Lung (tissue), 17 donors: ENCODE measurements at places on chromosomes 11 and 22.

DNA sequence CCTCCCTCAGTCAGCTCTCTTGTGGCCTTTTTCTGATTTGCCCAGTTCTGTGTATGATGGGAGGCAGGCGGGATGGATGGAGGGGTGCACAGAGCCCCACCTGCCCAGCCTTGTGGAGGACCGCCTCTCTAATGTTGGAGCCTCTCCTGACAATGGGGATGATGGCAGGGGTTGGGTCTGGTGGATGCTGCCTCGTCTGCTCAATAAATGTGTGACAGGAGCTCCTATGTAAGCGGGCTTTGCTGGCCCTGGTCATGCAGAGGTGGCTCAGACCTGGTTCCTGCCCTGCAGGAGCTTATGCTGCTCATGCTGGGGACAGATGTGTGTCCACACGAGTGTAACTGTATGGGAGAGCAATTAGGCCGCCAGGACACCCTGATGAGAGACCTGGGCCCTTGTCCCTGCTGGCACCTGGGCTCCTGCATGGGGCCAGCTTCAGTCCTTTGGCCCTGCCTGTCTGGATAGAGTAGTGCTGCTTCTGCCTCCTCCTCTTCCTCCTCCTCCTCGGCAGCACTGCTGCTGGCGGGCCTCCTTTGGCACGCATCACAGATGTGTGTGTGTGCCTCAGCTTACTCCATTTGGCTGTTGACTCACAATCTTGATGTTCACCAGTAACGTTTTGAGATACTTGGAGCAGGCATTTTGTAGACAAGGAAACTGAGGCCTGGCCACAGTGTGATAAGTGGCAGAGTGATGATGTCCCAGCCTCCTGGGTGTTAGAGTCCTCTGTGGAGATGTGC lies 131.0 kb downstream of the TBC1D22A start:
- no peak for DNase-seq

GRCh38 chr11:47641600-47642098 lies 710 bp downstream of the MTCH2 start:
- DNase-seq, result peak; percentile 31

DNA sequence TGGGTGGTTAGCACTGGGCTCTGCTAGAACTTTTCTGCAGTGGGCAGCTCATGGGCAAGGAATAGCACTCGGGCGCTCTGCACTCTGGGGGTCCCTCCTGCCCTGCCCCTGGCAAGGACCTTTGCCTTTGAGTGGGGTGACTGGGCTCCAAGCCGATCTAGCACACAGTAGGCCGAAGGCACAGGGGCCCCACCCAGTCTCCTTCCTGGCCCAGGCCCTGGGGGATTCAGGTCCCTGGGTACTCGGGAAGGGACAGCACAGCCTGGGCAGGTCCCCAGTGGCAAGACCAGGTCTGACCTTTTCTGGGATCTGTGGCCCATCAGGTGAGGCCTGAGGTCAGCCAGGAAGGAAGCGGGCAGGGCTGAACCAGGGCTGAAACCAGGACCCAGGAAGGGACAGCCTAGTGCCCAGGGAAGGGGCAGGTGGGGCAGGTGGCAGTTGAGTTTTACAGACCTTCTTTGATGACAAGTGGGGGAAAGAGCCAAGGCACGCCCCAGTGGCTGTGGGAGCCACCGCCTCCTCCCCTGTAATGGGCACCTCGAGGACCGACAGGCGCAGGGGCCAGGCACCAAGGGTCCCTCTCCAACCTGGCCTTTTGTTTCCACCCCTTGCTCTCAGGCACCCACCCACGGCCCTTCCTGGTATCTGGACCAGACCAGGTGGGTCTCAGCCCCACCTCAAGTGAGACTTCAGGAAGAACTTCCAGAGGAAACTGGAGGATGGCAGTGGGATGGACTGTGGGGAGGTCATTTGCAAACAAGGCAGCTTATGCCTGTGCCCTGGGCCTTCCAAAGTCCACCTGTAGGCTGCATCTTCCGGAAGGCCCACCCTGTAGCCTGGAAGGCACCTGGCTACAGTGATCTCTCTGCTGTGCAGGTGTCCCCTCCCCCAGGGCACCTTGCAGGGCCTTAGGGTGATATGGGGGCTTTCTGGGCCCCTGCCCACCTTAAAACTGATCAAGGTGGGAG lies 883 bp upstream of the AIFM3 start:
- no peak for DNase-seq

DNA sequence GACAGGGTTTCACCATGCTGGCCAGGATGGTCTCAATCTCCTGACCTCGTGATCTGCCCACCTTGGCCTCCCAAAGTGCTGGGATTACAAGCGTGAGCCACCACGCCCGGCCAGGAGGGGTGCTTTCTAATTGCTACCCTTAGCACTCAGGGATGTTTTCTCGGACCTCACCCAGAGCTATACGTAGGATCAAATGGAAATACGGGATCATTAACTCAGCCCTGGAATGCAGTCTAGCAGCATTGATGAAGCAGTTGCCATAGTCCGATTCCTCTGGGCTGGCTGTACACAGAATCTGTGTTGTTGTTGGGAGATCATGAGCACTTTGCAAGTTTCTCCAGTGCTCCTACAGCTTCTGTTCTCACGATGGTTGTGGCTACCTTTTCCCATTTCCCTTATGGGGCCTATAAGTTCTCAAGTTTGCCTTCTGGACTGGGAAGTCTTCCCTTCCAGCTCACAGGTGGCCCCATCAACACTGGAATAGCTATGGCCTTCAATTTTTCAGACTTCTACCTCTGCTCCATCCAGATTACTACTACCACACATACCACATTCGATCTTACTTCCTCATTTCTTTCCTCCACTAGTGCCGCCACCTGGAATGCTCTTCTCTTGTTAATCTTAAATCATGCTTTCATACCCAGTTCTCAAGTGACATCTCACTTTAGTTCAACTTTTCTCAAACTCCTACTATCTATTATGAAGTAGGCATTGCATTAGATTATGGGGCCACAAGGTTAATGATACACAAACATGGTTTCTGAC lies 16.1 kb upstream of the PCF11 start:
- DNase-seq, result no peak

DNA sequence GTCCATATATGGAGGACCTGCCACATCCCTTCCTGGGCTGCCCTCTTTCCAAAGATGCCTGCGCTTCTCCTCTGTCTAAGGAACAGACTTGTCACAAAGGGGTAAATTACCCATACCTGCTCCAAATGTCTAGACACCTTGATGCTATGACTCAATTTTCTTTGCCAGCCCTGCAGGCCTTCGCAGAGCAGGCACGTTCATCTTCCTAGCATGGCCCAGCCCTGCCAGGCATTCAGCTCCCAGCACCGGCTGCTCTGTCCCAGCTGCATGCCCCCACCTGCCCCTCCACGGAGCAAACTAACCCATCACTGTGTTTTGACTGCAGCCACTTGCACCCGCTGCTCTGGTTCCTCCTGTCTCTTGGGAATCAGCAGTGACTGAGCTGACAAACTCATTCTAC lies 526.1 kb downstream of the MIAT start:
- no peak for DNase-seq

- no peak for DNase-seq
These were observed 2.1 kb downstream of the ARAP1 start for GRCh38 chr11:72750086-72750485.

DNA sequence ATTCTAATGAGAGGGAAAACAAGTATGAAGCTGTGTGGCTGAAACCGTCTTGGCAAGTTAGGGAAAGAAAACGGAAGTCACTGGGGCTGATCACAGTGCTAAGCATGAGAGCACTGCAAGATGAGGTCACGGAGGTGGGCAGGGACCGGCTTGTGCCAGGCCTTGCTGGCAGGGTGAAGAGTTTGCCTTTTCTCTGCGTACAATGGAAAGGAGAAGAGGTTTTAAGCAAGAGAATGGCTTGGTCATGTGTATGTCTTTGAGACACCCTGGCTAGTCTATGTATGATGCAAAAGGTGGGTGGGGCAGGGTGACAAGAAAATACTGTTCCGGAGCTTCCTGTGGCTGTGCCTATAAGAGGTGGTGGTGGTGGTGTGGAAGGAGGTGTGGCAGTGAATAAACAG lies 567.9 kb downstream of the NTM start:
- no peak for DNase-seq

DNA sequence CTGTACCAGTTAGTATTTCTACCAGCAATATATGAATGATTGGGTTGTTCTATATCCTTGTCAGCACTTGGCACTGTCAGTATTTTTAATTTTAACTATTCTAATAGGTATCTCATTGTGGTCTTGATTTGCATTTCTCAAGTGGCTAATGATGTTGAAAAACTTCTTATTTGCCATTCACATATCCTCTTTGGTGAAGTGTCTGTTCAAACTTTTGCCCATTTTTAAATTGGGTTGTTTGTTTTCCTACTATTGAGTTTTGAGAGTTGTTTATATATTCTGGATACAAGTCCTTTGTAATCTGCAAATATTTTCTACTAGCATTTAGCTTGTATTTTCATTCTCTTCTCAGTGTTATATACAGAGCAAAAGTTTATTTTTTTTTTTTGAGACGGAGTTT lies 82.1 kb downstream of the CSTPP1 start:
- DNase-seq, result no peak

DNA sequence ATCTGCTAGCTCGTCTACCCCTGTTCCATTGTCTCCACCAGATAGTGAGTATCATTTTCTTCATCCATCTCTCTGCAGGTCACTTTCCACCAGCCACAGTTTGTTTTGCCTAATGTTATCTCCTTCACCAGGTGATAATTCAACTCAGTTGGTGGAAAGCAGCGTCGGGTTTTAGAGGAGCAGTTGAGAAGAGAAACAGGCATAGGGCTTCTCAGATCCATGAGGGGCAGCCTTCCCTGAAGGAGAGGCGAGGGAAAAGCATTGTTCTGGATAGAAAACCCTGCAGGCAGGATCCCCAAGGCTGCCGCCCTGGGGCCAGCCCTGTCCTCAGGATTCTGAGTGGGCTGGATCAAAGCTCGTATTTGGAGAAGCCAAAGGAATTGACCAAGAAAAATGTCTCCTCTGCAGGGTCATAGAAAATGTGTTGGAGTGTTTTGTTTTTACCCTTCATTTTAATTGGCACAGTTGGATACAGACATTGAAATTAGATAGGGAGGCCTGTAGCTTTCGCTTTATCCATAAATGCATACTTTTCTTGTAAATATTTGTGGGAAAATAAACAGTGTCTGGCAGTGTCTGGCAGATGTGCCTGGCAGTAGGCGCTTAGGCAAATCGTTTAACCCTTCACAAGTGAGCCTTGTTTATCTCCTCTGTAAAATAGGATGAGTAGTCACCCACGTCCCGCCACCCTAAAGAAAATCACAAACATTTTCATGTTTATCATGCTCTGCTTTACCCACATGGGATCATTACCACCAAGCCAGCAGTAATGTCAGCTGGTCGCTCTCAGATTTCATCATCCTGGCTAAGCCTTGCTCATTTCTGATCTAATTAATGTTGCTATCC lies 73.4 kb upstream of the TTC12 start:
- peak; percentile 76 for DNase-seq

DNA sequence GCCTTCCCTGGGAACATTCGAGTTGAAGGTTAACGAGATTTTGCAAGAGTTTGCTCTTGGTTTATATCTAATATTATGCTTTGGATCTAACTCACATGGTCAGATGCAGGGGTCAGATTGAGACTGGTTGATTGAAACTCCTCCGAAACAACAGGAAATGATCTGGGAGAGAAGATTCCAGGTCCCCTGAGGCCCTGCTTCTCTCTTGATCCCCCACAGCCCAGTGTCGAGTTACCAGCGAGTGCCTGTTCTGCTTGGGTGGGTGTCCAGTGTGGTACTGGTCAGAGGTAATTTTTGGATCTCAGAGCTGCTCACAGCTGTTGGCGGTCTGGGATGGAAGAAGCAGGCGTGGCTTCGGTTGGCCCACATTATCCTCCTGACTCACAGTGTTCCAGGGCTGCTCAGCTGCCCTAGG lies 9.2 kb downstream of the FBLN1 start:
- DNase-seq, result peak; percentile 89

DNA sequence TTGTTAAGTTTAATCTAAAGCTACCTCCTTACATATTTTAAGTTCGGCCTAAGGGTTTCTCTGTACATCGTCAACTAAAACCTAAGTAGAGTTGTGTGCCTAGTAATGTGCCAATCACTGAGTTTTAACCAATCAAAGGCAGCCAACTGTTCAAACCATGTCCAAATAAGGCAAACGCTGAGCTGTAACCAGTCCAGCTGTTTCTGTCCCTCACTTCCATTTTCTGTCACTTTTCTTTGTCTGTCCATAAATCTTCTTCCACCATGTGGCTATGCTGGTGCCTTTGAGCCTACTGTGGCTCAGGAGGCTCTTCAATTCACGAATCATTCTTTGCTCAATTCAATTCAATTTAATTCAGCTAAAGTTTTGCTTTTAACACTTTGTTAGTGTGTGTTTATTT lies 13.9 kb upstream of the ATXN10 start:
- no peak for DNase-seq

DNA sequence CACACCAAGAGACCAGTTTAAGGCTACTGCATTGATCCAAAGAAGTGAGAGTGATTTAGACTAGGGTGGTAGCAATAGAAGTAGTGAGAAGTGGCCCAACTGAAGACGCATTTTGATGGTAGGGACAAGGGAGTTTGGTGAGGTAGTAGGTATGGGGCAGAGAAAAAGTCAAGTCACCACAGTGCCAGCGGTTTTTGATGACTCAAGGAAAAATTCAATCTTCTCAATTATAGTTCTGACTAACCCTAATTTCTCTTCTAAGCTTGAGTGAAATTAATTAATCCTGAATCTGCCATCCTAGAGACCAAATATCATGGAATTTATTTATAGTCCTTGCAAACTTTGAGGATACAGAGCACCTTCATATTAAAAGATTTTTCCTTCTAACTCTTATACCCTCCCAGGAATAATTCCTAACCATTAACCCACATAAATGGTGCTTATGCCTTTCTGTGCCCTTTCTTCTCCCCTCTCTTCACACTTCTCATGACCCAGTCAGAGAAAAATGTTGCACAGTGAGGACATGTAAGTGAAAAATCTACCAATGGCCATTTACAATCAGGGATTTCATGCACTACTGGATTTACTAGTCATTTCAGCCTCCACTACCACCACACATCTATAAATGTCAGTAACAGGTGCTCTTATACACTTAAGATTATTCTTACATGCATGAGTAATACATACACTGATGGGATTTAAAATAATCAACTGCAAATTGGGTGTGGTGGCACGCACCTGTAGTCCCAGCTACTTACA lies 45.9 kb upstream of the ARHGAP32 start:
- no peak for DNase-seq

DNA sequence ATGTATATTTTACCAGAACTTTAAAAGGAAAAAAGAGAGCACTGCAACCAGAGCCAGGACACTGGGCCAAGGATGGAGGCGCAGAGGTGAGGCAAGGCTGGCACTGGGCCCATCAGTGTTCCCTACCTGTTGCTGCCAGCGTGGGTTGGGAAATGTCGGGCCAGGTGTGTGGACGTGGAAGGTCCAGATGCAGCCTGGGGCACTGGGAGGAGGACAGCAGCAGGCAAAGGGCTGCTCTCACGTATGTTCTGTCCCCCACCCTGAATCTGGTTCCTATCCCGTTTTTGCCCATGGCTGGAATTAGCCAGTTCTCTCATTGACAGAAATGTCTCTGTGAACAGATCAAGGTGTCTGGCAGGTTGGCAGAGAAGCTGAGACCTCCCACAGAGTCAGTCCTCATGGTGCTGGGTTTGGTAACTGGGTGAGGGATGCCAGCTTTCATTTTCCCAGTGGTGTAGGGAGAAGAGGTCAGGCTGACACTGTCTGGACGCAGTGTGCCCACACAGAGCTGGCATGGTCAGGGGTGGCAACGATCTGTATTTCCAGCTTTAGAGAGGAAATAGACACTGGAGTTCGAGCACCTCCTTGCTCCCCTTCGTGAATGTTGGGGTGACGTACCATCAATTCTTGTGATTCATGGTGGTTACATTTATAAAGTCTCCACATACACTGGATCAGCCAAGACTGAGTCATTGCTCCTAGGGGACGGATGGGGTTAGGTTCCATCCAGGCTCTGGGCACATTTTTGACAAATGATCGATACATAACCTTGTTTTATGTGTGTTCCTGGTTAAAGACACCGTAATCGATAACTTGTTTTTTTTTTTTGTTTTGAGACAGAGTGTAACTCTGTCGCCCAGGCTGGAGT lies 4.3 kb upstream of the PNPLA3 start:
- no peak for DNase-seq
